ENCODE measurements at places on chromosomes 5 and 9. TPM values are rescaled to one million over a fixed set of nuclear protein-coding genes. Genes with fewer than 3 reads are reported as not detected.

The FYB1 gene
- total RNA-seq: 14.4 TPM

The CTSL gene
- total RNA-seq: 662 TPM

The ASS1 gene
- 20.0 TPM for total RNA-seq

The PROB1 gene
- 0.20 TPM for total RNA-seq

The CCL28 gene
- total RNA-seq: 0.09 TPM

The STK10 gene
- 20.6 TPM for total RNA-seq

The VAV2 gene
- total RNA-seq: 41.6 TPM

The MOB3B gene
- total RNA-seq: 9.3 TPM

The ANKRD31 gene
- total RNA-seq: not detected

The NEUROG1 gene
- not detected for total RNA-seq

The PTGR1 gene
- 348 TPM for total RNA-seq

The LURAP1L gene
- 29.7 TPM for total RNA-seq

The PSMB7 gene
- total RNA-seq: 329 TPM

The CDH6 gene
- total RNA-seq: 0.09 TPM

The PCDHGA8 gene
- total RNA-seq: 0.06 TPM

The PCDHB3 gene
- total RNA-seq: not detected

The PDCD1LG2 gene
- 0.20 TPM for total RNA-seq

The CRHBP gene
- total RNA-seq: not detected

The ARL14EPL gene
- 0.19 TPM for total RNA-seq

The FOXD1 gene
- 12.2 TPM for total RNA-seq

The KDM3B gene
- total RNA-seq: 39.9 TPM

The FGFR4 gene
- 25.5 TPM for total RNA-seq

The EQTN gene
- total RNA-seq: 0.22 TPM

The CDH10 gene
- total RNA-seq: 0.15 TPM

The C1QTNF3 gene
- 0.26 TPM for total RNA-seq

The VPS13A gene
- 11.4 TPM for total RNA-seq

The SH3RF2 gene
- total RNA-seq: 2.9 TPM

The ACTL7A gene
- total RNA-seq: not detected

The SHC3 gene
- total RNA-seq: 0.34 TPM

The LHX3 gene
- total RNA-seq: 0.08 TPM

The FGF10 gene
- not detected for total RNA-seq

The AHRR gene
- total RNA-seq: 3.8 TPM

The MARCOL gene
- not detected for total RNA-seq

The SLC35A4 gene
- total RNA-seq: 76.2 TPM

The CCL27 gene
- not detected for total RNA-seq
